ENCODE measurements at places on chromosomes 16 and 17.

- no peak for DNase-seq
Observed at GRCh38 chr17:2965621-2966595, 97.5 kb downstream of the OR1D5 start.

DNA sequence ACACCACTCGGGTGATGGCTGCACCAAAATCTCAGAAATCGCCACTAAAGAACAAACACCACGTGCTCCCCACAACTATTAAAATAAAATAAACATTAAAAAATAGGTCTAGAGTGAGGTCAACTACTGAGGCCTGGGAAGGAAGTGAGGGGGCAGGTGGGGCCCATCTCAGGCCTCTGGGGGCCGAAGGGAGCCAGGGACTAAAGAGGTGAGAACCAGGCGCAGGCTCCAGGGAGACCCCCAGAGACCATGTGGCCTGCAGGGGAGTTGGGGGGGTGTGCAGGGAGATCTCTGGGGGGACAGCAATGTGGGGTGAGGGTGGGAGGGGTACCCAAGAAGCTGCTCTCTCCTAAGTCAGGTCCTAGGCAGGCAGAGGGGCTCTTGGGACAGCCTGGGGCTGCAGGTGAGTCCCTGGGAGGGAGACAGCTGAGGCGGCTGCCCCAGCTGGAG lies 111.3 kb upstream of the SMURF2 start:
- no peak for DNase-seq

DNA sequence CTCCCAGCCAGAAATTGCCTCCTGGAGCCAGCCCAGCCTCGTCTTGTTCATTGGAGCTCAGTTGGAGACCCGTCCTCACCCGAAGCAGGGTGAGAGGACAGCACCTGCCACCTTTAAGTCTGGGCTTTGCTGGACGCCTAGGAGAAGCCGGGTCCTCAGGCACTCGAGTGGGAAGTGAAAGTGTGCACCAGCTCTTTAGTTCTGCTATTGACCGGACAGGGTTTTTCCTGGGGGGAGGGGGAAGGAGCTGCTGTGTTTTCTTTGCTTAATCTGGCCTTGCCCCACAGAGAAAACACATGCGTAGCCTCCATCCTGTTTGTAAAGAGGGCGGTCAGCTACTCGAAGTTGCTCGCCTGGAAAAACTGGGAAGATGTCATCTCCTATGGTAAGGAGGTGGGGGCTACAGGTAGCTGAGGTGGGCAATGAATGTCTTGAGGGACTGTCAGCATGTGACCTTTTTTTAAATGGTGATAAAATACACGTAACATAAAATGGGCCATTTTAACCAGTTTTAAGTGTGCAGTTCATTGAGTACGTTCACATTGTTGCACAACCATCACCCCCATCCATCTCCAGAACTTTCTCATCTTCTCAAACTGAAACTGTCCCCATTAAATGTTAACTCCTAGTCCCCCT lies 34.4 kb downstream of the CMIP start:
- no peak for DNase-seq

DNA sequence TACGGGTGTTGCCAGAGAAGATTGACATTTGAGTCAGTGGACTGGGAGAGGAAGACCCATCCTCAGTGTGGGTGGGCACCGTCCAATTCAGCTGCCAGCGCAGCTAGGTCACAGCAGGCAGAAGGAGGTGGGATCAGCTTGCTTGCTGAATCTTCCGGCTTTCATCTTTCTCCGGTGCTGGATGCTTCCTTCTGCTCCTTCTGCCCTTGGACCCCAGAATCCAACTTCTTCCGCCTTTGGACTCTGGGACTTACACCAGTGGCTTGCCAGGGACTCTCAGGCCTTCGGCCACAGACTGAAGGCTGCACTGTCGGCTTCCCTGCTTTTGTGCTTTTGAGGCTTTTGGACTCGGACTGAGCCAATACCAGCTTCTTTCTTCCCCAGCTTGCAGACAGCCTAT lies 46.1 kb upstream of the RPL38 start:
- no peak for DNase-seq

DNA sequence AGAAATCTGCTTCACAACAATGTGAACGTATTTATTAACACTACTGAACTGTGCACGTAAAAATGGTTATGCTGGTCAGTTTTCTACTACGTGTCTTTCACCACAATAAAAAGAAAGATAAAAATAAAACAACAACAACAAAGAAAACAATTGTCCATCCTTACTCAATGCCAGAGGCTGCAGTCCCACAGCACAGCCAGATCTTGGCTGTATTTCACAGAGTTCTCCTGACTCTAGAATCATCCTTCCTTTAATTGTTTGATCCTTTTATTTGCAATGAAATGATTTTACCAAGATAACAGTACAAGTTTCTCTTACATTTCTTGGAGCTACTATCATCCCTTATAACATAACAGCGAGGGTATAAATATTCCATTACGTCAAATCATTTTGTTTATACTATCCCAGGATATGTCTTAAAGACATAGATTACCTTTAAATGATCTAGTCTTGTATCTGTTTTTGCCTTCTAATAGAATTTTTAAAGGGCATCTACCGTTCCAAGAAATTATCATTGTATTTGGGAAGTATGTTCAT lies 103.3 kb downstream of the SLC39A11 start:
- DNase-seq, result no peak

DNA sequence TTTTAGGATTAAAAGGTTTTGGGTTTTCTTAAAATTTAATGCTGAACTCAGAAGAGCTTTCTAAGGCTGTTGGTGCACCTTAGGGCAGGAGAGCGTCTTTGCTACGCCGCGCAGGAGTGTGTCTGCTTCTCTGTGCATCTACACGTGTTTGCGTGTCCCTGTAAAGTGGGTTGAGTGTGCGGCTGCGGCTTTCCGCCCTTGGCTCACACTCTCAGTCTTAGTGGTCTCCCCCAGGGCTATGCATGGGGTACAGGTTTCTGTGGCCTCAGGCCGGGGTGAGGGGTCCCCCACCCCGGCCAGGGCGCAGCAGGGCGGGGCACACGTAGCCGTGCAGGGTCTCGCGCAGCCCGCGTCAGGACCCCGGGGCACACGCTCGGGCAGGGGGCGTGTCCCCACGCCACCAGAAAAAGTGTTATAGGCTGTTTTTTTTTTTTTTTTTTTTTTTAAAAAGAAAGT lies 727 bp upstream of the TENT4B start:
- DNase-seq, result no peak

- DNase-seq, result no peak
Observed at GRCh38 chr16:17382514-17382913, 88.2 kb downstream of the XYLT1 start.

GRCh38 chr17:80826955-80827645 lies 164.5 kb upstream of the CHMP6 start:
- no peak for DNase-seq

DNA sequence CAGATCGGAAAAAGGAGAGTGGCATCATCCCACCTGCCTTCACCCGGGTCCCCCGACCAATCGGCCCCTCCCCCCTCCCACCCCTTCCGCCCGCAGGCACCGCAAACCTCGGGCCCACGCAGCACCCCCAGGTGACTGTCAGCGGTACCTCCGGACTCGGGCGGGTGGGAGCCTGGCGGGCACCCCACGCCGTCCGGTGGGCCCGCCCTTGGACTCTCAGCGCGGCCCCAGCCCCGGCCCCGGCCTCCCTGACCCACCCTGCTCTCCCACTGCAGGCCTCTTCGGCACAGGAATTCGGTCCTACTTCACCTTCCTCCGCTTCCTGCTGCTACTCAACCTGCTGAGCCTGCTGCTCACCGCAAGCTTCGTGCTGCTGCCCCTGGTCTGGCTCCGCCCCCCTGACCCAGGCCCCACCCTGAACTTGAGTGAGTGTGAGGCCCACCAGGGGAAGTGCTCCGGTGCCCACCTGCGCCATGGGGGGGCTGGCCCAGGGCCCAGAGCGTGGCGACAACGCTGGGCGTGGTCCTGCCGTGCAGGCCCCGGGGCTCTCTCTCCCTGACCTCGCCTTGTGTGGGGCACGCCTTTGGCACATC lies 1.6 kb downstream of the TMC8 start:
- no peak for DNase-seq

DNA sequence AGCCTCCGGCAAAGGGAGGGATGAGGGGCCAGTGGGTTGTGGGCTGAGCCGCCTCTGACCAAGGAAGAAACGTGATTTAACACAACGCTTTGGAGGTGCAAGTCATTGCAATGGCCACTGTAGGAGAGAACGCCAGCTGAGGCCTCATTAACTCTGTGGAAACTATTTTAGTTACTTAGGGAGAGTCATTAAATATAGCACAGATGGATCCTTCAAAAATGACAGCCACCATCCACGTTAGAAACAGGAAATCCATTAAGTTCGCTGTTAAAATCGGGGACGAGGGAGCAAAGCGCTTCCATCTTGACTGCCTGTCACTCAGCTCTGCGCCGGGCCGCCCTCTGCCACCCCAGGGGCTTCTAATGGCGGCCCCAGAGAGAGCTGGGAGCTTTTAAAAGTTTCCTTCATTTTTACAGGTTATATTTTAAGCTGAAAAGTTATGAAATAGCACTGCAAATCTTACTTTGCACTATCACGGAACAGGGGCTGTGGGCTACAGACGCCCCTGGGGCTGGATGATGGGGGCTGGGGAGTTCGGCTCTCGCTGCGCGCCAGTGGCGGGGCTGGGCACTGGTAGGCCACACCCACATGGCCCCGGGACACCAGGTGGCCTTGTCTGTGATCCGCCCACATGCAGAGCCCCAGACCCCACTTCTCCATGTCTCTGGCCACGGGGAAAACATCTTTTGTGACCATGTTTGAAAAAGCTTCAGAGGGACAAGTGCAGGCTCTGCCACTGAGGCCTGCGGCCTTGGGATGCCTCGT lies 54.6 kb downstream of the LMF1 start:
- no peak for DNase-seq

GRCh38 chr17:42748908-42749798 lies 4.3 kb upstream of the EZH1 start:
- no peak for DNase-seq

GRCh38 chr17:82866590-82867191 lies 26.9 kb upstream of the ZNF750 start:
- DNase-seq, result no peak

DNA sequence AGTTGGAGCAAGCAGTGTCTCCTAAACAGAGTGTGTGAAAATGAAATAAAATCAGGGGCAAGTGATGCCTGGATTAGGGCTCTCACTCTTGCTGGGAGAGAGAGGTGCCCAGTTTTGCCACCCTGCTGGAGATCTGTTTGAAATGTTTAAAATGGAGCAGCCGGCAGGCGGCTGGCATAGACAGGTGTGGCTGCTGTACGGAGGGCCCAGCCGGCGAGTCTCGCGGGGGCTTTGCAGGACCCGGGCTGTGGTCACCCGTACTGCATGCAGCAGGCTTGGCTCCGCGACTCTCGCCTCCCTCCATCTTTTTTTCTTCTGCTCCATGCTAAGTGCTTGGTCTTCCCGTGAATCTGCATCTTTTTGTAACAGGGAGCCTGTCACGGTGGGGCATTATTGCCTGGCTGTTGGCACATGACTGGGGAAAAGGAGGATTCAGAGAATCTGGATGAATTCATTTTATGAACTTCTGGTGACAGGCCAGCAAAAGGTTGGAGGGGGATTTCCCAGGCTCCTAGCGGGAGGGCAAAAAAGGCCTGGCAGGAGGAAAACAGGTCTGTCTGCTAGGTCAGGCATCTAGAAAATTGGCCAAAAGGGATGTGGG lies 1.8 kb downstream of the ZNRF1 start:
- DNase-seq, result no peak

DNA sequence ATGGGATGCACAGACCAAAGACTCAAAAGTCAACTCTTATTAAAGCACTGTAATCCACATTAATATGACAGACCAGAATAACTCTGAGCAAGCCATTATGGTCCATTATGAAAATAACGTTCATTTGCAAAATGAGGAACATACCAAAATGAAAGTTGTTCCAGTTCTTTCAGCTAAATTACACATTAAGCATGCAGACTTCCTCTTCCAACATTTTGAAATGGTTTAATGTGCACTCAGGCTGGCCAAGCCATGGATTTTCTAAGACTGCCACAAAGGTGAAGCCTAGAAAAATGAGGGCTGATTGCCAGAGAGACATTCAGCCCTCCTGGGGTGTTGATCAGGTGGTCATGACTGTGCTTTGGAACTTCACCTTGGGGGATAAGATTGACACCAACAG lies 56.7 kb upstream of the NOG start:
- DNase-seq, result no peak

- no peak for DNase-seq
Observed at GRCh38 chr16:3727806-3728381, 10.6 kb upstream of the TRAP1 start.

DNA sequence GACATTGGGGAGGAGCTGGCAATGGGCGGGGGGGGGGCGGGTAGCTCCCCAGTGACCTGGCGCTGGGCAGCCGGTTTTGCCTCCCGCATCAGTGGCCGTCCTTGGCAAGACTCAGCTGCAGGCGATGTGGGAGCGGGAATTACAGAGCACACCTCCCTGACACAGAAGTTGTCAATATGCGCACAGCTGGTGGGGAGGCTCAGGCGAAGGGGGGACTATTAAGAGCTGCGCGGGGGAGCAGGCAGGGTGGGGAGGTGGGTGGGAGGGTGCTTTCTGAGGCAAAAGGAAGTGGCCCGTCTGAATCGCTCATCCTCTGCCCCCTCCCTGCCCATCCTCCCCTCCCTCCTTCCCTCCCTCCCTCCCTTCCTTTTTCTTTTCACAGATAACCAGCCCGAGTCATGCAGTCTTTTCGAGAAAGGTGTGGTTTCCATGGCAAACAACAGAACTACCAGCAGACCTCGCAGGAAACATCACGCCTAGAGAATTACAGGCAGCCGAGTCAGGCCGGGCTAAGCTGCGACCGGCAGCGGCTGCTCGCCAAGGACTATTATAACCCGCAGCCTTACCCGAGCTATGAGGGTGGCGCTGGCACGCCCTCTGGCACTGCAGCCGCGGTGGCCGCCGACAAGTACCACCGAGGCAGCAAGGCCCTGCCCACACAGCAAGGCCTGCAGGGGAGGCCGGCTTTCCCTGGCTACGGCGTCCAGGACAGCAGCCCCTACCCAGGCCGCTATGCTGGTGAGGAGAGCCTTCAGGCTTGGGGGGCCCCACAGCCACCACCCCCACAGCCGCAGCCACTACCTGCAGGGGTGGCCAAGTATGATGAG lies 44.0 kb downstream of the SREBF1 start:
- DNase-seq, result no peak

DNA sequence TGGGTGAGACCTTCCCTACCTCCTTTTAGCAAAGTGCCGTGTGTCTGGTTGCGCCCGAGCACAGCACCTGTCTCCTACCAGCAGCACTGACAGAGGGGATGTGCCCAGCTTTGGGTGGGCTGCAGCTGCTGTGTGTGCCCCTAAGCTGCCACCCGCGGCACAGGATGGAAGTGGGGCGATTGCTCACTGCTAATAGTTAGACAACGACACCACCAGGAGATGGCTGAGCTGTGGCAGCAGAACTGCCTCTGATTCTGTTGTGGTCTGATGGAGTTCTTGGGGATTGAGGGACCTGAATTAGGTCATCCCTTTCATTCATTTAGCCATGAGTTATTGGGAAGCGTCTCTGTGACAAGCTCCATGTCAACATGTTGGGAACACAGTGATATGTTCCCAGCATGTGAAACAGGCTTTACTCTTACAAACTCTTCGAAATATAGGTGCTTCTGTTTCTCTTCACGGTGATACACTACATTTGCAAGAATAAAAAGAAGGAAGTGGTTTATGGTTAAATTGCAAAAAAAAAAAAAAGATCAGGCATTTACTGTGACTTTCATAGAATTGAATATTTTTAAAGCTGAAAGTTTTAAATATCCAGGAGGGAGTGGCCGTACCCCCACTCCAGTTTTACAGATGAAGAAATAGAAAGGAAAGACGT lies 184.4 kb downstream of the MAF start:
- no peak for DNase-seq

All from NCI-H187 treated with DMSO at 0.1 percent for 48 hours (cell line).